ENCODE measurements at places on chromosomes 7 and 10. TPM values are rescaled to one million over a fixed set of nuclear protein-coding genes. Genes with fewer than 3 reads are reported as not detected.

GRCh38 chr10:37736120-37736519, 121.3 kb downstream of the ZNF248 start:
- DNase-seq, result no peak

DNA sequence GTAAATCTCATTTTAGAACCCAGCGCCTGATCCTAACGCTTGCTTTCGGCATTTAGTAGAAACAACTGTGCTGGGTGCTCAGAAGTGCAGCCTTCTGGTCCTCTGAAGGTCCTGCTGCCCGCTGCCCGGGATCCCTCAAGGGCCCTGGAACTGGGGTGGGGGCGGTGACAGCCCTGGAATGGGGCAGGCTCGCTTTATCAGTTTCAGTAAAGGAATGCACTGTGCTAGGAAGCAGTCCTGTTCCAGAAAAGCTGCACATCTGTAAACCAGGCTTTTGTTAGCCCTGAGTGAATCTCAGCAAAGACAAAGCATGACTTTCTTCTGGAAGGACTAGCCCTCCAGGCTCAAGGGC, 254.6 kb downstream of the TNS3 start:
- no peak for DNase-seq

The SEMA3C gene
- total RNA-seq, result 0.98 TPM

The CCDC186 gene
- 29.8 TPM for total RNA-seq

GRCh38 chr10:28533571-28534304, 820 bp downstream of the WAC start:
- peak; percentile 65 for DNase-seq

The HSPA12A gene
- total RNA-seq, result 6.9 TPM

All from H1 (cell line).